Aortic smooth muscle cell (primary cell): ENCODE measurements at places on chromosomes 5 and 9. TPM values are rescaled to one million over a fixed set of nuclear protein-coding genes. Genes with fewer than 3 reads are reported as not detected.

The C5orf46 gene
- total RNA-seq: 0.66 and 1.1 TPM in 2 replicates

The TBC1D13 gene
- 10.2 and 10.9 TPM in 2 replicates for total RNA-seq

The SAXO1 gene
- under 0.01 TPM in 2 replicates for total RNA-seq

The LCP2 gene
- total RNA-seq: not detected in 2 replicates

The PCDHGB4 gene
- total RNA-seq: 20.1 and 26.5 TPM in 2 replicates

The SLC45A2 gene
- total RNA-seq: 0.19 TPM in 1 of 2 replicates, not detected in the other

The CD14 gene
- total RNA-seq: 1.6 and 2.4 TPM in 2 replicates

The DIPK1B gene
- 1.4 and 2.6 TPM in 2 replicates for total RNA-seq

The AK8 gene
- total RNA-seq: 0.40 and 0.56 TPM in 2 replicates

The EGFLAM gene
- 6.0 and 8.9 TPM in 2 replicates for total RNA-seq

The SIT1 gene
- total RNA-seq: 0.25 and 0.53 TPM in 2 replicates

The PDE6A gene
- not detected in 2 replicates for total RNA-seq

The SV2C gene
- total RNA-seq: under 0.01 TPM in 1 of 2 replicates, not detected in the other

The NPM1 gene
- total RNA-seq: 1,065 and 1,285 TPM in 2 replicates

The TSTD2 gene
- total RNA-seq: 16.3 and 17.2 TPM in 2 replicates

The GCNT4 gene
- 2.5 and 3.5 TPM in 2 replicates for total RNA-seq

The RICTOR gene
- total RNA-seq: 48.9 and 63.2 TPM in 2 replicates

The CNTLN gene
- total RNA-seq: 9.9 and 11.5 TPM in 2 replicates

The IDNK gene
- 8.7 and 9.9 TPM in 2 replicates for total RNA-seq

The TTC39B gene
- total RNA-seq: 21.4 and 33.0 TPM in 2 replicates

The CENPK gene
- total RNA-seq: 14.9 and 15.2 TPM in 2 replicates

The IL3 gene
- total RNA-seq: not detected in 2 replicates

The SLC4A9 gene
- total RNA-seq: not detected in 2 replicates

The NRARP gene
- total RNA-seq: 0.25 and 0.53 TPM in 2 replicates

The GARIN3 gene
- total RNA-seq: not detected in 2 replicates

The FSD1L gene
- total RNA-seq: 4.5 and 5.1 TPM in 2 replicates

The PDE4D gene
- 4.2 and 15.5 TPM in 2 replicates for total RNA-seq

The KCNV2 gene
- not detected in 2 replicates for total RNA-seq

The ZDHHC11B gene
- 0.26 TPM in 1 of 2 replicates, not detected in the other for total RNA-seq

The GADD45G gene
- 0.31 and 0.53 TPM in 2 replicates for total RNA-seq

The PCAT7 gene
- total RNA-seq: 0.06 TPM in 1 of 2 replicates, not detected in the other

The MARVELD2 gene
- 1.3 and 1.9 TPM in 2 replicates for total RNA-seq

The SVEP1 gene
- 3.5 and 4.4 TPM in 2 replicates for total RNA-seq

The DBH gene
- not detected in 2 replicates for total RNA-seq
